Bronchial epithelial cell (primary cell): ENCODE measurements at places on chromosomes 11 and 22. TPM values are rescaled to one million over a fixed set of nuclear protein-coding genes. Genes with fewer than 3 reads are reported as not detected.

DNA sequence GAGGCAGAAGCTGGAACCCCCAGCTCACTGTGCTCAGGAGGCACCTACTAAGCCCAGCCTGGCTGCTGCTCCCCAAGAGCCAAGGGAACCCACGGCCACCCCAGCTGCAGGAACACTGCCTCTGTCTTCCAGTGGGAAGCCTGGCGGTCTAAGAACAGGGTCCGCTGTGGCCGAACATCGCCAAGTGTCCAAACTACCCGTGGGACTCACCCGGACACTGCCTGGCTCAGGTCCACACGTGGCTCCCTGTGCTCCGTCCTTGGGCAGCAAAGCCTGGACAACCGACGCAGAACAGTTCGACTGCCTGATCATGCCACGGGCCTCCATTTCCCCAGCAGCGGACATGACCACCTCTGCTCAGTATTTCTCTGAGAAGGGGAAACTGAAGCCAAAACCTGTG lies 747.0 kb downstream of the BRD1 start:
- no peak for DNase-seq

DNA sequence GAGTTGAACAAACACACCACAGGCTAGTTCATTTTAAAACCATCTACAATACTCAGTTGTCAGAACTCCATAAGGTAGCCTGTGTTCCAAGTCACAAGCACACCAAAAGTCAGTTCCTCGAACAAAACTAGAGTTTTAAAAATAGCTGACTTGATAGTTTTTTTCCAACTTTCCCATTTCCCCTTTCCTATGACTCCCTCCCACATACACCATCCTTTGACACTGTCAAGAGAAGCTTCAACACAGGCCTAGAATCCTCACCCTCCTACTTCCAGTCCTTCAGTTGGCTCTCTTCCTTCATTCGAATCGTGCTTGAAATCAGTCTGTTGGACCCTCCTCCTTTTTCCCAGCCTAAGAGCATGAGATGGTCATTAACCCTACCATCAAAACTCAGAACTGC lies 105.7 kb upstream of the AKIP1 start:
- DNase-seq, result no peak

- no peak for DNase-seq
Measured at GRCh38 chr22:35555483-35555890, 14.9 kb downstream of the RASD2 start.

The RBFOX2 gene
- total RNA-seq, result 69.5 and 101 TPM in 2 replicates

The ARL2 gene
- 71.0 and 76.1 TPM in 2 replicates for total RNA-seq

The DCDC1 gene
- total RNA-seq, result not detected in 2 replicates
